Ecto neural progenitor cell (in vitro differentiated cells): ENCODE measurements at places on chromosomes 4 and X.
A peak's percentile ranks its signal among the peaks of the same experiment; 100 is the strongest.

GRCh38 chrX:81110286-81110685, 91.4 kb downstream of the HMGN5 start:
- DNase-seq, result no peak

- DNase-seq, result no peak
Observed at GRCh38 chrX:112826023-112826422, 14.6 kb downstream of the AMOT start.

GRCh38 chr4:100826067-100826466, 308.2 kb upstream of the EMCN start:
- DNase-seq, result no peak

- DNase-seq, result no peak
Observed at GRCh38 chrX:80282535-80282934, 137.7 kb upstream of the TENT5D start.

- no peak for DNase-seq
Observed at GRCh38 chrX:49101629-49101984, 21.9 kb upstream of the WDR45 start.

GRCh38 chrX:386768-387575, at the start of gene PPP2R3B:
Gene PPP2R3B, minus strand, starts transcription at chrX:386907. Its CDS starts 216 bp downstream, at chrX:386691.
- DNase-seq, result peak; percentile 99

GRCh38 chrX:153379971-153380581, 21.1 kb downstream of the PNMA6E start:
- DNase-seq, result no peak

DNA sequence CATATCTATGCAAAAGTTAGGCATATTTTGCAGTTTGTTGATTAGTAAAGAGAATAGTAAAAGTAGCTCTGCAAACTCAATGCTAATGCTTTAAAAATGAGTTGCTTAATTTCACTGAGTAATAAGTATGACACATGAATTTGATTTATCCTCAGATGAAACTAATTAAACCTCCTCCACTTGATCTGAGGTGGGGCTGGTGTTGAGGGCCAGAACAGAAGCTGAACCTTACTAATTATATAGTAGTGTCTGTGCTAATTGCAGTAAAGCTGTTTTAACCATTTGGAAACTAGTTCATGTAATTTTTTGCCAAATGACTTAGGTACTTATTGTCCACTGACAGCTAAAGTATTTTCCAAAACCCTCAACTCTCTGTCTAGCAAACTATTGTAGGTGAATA, 7.7 kb upstream of the PGAM4 start:
- DNase-seq, result no peak

DNA sequence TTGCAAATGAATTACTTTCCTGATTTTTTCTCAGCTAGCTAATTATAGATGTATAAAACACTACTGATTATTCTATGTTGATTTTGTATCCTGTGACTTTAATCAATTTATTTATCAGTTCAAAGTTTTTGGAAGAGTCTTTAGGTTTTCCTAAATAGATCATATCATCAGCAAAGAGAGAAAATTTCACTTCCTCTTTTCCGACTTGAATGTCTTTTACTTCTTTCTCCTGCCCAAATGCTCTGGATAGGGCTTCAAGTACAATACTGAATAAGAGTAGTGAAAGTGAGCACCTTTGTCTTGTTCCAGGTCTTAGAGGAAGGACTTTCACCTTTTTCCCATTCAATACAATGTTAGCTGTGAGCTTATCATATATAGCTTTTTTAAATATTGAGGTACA, 417.9 kb downstream of the PDGFC start:
- DNase-seq, result no peak

GRCh38 chrX:84729809-84730208, 227.6 kb upstream of the HDX start:
- peak; percentile 52 for DNase-seq

DNA sequence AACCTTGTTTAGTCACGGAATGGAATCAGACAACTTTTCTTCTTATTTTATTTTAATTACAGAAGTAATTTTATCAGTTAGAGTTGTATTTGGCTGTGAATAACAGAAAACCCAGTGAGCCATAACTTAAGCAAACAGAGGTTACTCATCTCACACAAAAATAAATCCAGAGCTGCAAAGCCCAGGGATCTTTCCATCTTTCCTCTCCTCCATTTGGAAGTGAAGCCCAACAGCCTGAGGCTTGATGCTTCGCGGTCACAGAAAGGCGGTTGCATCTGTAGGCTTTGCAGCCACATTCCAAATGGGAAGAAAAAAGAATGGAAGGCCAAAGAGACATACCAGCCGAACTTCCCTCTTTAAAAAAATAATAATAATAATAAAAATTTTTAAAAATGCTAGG, 22.6 kb downstream of the CHRNA9 start:
- DNase-seq, result no peak

DNA sequence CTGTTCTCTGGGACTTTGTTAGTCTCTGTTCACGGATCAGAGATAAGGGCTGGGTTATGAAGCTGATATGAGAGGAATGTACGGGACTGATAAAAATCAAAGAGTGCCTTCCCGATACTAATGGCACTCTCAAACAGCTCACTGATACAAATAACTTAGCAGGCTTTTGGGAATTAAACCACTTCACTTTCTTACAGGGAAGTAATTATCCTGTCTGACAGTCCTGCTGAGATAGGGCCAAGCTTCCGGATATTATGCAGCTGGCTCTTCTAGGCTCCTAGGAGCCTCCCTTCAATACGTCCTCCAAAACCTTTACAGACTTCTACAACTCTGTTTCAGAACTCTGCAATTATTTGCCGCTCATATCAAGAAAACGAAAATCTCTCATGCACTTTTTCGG, 418.0 kb downstream of the NLGN4X start:
- no peak for DNase-seq

GRCh38 chr4:27215220-27215826, 354.7 kb downstream of the STIM2 start:
- DNase-seq, result no peak

GRCh38 chr4:178953447-178954120, 1511.3 kb upstream of the AGA start:
- no peak for DNase-seq

DNA sequence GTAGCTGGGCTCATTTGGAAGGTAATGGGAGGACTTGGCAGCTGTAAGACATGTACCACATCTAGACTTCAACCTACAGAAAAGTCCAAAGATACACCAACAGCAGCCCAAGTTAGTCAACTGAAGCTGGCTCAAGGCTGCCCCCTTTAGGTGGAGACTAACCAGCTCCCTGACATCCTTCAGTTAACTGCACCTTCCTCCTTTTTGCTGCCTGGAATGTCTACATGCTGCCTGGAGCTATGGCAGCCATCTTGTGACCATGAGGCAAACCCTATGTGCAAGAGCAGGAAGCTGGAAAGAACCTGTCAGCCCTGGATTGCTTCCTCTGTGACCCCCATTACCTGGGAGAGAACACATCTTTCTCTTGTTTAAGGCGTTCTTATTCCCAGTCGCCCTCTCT, 25.8 kb downstream of the ARSD start:
- DNase-seq, result no peak

DNA sequence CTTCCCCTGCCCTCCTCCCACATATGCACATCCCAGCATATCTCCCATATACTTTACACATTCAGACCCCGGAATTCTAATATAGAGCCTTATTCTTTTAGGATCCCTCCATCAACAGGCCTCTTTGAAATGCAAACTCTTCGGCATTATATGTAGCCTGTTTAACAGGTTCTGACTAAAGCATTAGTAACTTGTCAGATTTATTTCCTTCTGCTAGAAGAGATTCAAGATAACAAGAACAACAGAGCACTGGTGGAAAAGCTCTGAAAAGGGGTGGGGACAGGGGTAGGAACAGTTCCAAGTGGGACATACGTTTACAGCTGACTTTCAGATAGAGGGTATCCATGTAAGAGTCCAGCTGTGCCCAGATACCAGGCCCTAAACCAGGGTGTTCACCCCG, 31.7 kb upstream of the PRPS1 start:
- no peak for DNase-seq

DNA sequence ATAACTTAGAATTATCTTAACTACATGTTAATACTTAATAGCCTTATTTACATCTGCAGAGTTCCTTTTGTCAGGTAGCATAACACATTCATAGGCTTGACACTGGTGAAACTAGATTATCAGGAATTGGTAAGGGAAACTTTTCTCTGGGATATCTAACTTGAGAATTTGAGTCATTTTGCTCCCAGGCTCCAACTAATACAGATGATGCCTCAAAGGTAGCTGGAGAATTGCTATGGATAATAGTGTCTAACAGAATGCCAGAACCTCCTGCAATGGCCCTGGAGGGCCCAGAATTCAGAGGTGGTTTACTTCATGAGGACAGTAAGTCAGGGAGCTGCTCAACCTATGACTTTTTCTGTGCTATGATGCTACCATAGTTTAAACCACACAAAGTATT, 13.9 kb upstream of the TMPRSS11D start:
- DNase-seq, result no peak

GRCh38 chr4:141782205-141782604, 145.8 kb downstream of the IL15 start:
- no peak for DNase-seq

DNA sequence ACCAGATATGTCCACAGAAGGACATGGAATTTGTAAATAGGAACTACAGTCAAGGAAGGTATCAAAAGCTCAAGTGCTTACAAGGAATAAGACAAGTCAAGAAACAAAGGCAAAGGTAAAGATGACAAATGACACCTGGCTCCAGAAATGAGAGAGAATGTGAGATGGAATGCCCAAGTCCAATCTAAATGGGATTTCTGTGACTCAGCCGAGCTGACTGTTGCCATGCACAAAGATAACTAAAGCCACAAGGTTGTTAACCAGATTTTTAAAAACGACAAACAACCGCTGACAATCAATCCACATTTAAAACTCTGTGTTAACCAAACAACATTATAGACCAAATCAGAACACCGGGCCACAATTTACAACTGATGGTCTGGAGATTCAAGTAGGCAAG, 1.1 kb downstream of the NFXL1 start:
- DNase-seq, result no peak

DNA sequence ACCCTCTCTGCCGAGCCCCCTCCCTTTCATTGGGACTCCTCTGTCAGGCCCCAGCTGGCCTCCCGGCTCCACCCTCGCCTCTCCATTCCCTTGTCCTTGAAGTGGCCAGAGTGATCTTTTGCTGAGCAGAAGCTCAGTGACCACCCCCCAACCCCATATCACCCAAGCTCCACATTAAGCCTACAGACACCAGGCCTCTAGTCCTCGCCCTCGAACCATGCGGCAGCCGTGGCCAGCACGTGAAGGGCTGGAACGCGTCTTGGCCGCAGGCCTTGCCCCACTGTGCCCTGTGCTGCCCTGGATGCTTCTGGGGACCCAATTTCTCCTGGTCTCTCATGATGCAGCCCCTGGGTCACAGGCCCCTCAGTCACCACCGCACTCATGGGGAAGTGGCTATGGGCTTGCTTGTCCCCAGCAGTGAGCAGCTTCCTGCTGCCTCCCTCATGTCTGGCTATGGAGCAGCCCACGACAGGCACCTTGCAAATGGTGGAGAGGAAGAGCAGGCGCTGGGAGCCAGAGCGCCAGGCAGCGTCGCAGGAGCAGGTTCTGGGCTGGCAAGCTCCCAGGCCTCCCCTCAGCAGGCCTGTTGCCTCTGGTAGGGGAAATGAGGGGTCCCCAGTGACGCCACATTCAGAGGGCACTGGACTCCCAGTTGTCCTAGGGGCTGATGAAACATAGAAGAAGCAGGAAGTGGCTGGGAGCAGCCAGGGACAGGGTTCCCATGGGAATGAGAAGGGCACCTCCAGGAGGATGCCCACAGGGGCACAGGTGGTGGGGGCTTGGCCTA, 757 bp upstream of the SRPK3 start:
- DNase-seq, result no peak

DNA sequence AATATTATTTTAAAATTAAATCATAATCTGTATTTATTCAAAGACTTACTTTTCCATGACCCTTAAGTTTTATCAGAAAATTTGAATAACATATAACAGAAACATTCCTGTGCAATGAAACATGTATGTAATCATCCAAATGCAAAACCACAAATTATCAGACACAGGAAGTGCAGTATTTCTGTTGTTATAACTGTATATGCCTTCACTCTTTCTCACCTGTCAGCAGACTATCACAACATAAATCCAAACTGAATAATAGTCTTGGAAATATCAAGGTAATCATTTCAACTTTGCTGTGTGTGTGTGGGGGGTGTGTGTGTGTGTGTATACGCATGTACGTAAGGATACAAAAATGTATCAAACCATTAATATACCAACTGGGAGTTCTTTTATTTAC, 285.9 kb downstream of the SLC7A11 start:
- no peak for DNase-seq

DNA sequence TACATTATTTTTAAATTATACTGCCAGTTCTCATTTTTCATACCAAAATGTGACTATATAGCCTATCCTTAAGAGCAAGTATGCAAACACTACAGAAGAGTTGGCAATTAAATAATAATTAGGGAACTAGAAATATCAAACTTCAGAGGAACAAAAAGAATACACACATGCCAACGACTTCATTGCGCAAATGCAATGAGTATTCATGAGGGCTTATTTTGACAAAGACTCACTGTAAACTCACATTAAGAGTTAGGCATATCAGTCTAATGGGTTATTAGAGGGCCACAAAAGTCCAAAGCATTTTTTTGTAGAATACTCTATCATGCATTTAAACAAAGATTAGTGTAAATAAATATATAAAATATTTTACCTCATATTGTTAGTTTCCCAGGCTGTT, 31.6 kb downstream of the SLC10A7 start:
- no peak for DNase-seq

- DNase-seq, result no peak
Observed at GRCh38 chr4:36758312-36759178, 477.1 kb downstream of the DTHD1 start.

- DNase-seq, result no peak
Observed at GRCh38 chr4:160880180-160880579, 1283.6 kb downstream of the FSTL5 start.

DNA sequence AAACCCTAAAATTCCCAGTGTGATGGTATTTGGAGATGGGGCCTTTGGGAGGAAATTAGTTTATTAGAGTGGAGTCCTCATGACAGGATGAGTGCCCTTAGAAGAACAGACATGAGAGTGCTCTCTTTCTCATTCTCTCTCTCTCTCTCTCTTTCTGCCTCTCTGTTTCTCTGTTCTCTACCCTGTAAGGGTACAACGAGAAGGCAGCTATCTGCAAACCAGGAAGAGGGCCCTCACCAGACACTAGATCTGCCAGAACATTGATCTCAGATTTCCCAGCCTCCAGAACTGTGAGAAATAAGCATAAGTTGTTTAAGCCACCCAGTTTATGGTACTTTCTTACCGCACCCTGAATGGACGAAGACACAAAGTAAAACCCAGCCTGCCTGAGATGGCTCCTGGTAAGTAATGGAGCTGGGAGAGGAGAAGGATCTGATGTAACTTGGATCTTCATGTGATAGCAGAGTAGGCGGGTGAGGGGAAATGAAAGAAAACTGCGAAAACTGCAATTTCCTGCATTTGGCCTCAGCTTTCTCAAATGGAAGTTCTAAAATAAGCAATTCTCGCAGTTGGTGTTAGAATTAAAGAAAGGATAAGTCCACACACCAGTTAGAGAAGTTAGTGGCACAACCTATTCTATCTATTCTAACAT, 8.7 kb upstream of the CDS1 start:
- no peak for DNase-seq
